ENCODE measurements at places on chromosomes 3 and 15.

DNA sequence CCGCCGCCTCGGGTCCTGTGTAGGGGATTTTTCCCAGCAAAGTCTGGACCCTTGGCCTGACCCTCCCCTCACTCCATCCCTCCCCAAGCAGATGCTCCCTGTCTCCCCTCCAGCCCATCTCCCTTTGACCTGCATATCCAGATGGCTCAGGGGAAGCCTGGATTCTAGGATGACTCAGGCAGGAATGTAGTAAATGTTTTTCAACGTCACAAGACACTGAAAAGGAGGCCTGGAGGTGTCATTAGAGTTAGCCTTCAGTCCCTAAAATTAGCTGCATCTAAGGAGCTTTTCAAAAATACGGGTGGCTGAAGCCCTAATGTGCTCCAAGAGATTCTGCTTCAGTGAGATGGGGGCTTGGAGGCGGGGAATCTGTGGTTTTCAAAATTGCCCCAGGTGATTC lies 7.2 kb downstream of the ACAN start:
- no peak for DNase-seq

GRCh38 chr15:33016405-33017024 lies 178.0 kb downstream of the FMN1 start:
- no peak for DNase-seq

- DNase-seq = peak; percentile 40
Observed at GRCh38 chr3:14175383-14176037, 2.9 kb downstream of the XPC start.

DNA sequence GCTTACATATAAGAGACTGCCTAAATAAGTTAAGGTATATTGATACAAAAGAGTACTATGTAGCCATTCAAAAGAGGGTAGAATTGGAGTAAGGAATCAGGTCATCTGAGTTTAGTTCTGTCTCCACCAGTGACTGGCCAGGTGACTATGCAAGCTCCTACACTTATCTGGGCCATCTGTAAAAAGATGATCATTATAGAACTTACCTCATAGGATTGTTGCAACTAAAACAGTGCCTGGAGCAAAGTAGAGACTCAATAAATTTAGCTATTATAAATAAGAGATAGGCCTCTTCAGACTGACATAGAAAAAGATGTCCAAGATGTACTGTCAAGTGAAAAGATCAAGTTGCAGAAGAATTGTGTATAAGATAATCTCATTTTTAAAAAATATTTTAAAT lies 1.7 kb upstream of the ATP8B4 start:
- DNase-seq = no peak

DNA sequence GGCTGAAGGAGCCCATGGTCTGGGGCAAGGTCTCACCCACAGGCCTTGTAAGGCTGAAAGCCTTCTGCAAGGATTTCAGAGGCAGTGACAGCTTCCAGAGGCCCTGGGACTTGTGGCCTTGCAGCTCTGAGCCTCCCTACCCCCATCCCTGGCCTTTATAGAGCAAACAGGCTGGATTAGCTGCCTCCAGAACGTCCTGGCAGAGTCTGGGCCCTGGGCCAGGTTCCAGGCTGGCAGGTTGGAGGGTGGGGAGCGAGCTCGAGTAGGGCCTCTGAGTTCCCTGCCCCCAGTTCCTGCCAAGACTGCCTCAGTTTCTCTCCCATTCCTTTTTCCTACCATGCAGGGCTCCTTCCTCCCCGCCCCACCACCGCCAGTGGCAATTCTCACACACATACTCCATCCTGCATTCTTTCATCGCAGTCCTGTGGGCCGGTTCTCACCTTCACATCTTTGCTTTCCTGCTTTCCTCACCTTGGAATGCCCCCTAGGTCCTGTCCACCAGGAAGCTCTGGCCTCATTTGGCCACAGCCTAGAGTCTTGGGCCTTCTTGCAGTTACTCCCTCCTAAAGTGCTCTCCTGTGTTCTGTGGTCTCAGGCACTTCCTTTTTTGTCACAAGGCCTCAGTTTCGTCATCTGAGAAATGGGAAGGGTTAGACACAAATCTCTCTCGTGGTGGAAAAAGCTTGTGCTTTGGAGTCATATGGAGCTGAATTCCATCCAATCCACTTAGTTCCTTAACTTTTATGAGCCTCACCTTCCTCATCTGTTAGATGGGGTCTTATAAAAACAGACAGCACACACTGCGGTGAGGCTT lies 2.7 kb downstream of the LMAN1L start:
- no peak for DNase-seq

GRCh38 chr15:101573951-101574350 lies 78.2 kb downstream of the TM2D3 start:
- no peak for DNase-seq

DNA sequence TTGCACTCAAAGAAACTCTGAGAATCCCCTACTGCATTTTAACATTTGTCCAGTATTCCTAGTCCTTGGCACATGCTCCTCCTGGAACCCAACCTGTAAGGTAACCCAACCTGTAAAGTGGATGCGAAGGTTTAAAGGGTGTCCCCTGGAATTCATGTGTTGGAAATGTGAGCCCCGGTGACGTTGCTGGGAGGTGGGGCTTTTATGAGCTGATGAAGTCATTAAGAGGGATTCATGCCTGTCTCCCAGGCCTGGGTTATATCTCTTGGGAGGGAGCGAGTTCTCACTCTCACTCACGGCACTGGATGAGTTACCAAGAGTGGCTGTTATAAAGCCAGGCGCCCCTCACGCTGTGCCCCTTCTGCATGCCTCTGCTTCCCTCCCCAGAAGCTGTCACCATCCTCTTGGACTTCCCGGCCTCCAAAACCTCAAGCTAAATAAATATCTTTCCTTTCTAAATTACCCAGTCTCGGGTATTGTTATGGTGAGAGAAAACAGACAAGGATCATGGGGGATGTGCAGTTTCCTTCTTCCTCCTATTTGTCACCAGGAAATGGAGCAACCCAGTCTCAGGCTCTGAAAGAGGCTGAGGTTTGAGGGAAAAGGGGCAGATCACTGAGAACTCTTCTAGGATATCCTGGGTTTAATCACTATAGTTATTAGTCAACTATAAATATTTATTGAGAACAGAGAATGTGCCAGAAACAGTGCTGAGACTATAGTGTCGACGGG lies 7.6 kb downstream of the XXYLT1 start:
- DNase-seq = peak; percentile 56

- DNase-seq = no peak
Observed at GRCh38 chr15:74636984-74637383, 21.3 kb downstream of the CLK3 start.

DNA sequence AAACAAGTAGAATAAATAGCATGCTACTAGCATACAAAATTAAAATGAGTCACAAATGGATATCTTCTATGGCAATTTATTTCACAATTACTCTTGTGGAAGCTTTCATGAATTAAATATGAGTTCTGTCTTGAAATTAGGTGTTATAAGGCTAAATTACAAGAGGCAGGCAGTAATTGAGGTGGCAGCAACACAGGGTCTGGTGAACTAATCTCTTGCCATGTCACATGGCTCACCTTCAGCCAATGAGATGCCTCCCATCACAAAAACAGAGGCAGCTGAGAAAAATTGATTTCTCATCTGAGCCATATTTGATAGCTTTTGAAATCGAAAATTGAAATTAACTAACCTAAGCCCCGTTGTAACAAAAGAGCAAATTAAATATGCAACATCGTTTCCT lies 268.8 kb downstream of the NR2F2 start:
- DNase-seq = no peak

DNA sequence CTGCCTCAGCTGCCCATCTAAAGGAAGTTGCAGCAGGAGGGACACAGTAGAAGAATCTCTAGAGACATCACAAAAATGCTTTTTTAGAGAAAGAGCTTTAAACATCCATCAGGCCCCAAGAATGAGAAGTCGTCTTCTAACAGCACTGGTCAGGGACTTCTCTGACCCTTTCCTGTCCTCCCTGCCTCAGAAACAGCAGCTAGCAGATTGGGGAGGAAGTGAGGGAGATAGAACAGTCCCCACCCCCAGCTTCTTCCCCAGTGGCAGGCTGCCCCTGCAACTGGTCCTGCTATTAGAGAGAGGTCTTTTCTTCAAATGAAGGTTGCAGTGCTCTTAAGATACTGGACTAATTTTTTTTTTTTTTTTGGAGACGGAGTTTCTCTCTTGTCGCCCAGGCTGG lies 55.1 kb downstream of the PDE8A start:
- no peak for DNase-seq

- no peak for DNase-seq
Observed at GRCh38 chr3:194811118-194811517, 125.4 kb downstream of the FAM43A start.

Measured in Kasumi-1 (cell line).